Thyroid gland (tissue), 4 donors: ENCODE measurements at places on chromosomes 4 and X. TPM values are rescaled to one million over a fixed set of nuclear protein-coding genes. Genes with fewer than 3 reads are reported as not detected.

The PDGFRA gene
- 86.2 TPM for total RNA-seq

The TMEM31 gene
- not detected for total RNA-seq

The STK32B gene
- total RNA-seq = 6.1 TPM

The ODAPH gene
- total RNA-seq = not detected

The SPANXN4 gene
- total RNA-seq = not detected

The FGD1 gene
- total RNA-seq = 7.1 TPM

The F8A2 gene
- total RNA-seq = not detected

- no peaks in the 10 kb centered on the region for H3K36me3 ChIP-seq
Observed at GRCh38 chr4:78056265-78057129, 626 bp upstream of the FRAS1 start.

GRCh38 chr4:2830632-2831610 lies 12.7 kb upstream of the ADD1 start:
- H3K27me3 ChIP-seq = no peaks in the 10 kb centered on the region
- H3K4me1 ChIP-seq = no peaks in the 10 kb centered on the region
- H3K4me3 ChIP-seq = no peak overlapping the region
- H3K36me3 ChIP-seq = peaks cover 11% of the 10 kb centered on the region
- no peak overlapping the region for H3K27ac ChIP-seq
- peak; percentile 1 for DNase-seq

- no peaks in the 10 kb centered on the region for H3K4me1 ChIP-seq
- no peak overlapping the region for H3K4me3 ChIP-seq
- H3K27me3 ChIP-seq = no peaks in the 10 kb centered on the region
- DNase-seq = no peak
Observed at GRCh38 chr4:136302566-136302965, 1229.7 kb downstream of the PCDH18 start.

DNA sequence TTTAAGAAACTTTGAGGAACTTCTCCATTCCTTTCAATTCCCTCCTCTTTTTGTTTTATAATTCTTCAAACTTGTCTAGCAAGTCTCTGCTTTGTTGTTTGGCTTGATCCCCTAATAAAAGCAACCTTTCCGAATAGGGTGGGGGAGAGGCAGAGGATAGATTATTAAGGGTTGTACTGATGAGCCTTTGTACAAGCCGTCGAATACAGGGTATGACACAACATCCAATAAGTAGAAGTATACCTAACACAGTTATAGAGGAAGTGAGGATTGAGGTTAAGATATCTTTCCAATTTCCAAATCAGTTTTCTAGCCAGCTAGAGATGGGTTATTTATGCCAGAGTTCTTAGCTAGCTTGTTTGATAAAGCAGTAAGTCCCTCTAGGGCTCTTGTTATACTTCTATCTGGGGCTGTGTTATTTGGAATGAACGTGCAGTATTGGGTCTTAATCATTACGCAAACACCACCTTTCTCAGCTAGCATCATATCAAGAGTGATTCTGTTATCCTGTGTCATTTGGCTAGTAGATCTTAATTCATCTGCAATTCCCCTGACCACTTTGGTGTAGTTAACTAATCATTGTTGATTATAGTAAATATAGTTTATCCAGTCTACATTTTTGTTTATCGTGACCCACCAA lies 18.5 kb downstream of the METAP1 start:
- no peak for DNase-seq
- no peaks in the 10 kb centered on the region for H3K36me3 ChIP-seq
- no peak overlapping the region for H3K27ac ChIP-seq
- H3K27me3 ChIP-seq = no peaks in the 10 kb centered on the region
- no peak overlapping the region for H3K4me3 ChIP-seq

DNA sequence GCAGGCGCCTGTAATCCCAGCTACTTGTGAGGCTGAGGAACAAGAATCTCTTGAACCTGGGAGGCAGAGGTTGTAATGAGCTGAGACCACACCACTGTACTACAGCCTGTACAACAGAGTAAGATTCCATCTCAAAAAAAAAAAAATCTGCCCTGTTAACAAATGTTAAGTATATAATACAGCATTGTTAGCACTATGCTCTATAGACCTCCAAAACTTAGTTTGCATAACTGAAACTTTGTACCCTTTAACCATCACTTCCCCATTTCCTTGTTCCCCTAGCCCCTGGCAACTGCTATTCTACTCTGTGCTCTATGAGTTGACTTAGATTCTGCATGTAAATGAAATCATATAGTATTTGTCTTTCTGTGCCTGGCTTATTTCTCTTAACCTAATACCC lies 76.7 kb downstream of the TAB3 start:
- no peaks in the 10 kb centered on the region for H3K4me1 ChIP-seq
- H3K36me3 ChIP-seq = no peaks in the 10 kb centered on the region
- no peak overlapping the region for H3K4me3 ChIP-seq
- no peak for DNase-seq
- H3K27ac ChIP-seq = no peak overlapping the region

GRCh38 chr4:48939785-48940184 lies 33.2 kb upstream of the OCIAD2 start:
- H3K36me3 ChIP-seq = no peaks in the 10 kb centered on the region
- no peaks in the 10 kb centered on the region for H3K27me3 ChIP-seq
- H3K4me1 ChIP-seq = peaks cover 7% of the 10 kb centered on the region
- DNase-seq = peak; percentile 28
- no peak overlapping the region for H3K27ac ChIP-seq

GRCh38 chr4:108717386-108717785 lies 45.5 kb downstream of the ETNPPL start:
- H3K4me1 ChIP-seq = no peaks in the 10 kb centered on the region
- H3K27ac ChIP-seq = no peak overlapping the region
- DNase-seq = no peak
- H3K27me3 ChIP-seq = no peaks in the 10 kb centered on the region
- H3K36me3 ChIP-seq = no peaks in the 10 kb centered on the region

GRCh38 chrX:1444561-1445500 lies 7.9 kb downstream of the ASMTL start:
- H3K4me3 ChIP-seq = no peak overlapping the region
- H3K27ac ChIP-seq = no peak overlapping the region
- no peaks in the 10 kb centered on the region for H3K27me3 ChIP-seq

DNA sequence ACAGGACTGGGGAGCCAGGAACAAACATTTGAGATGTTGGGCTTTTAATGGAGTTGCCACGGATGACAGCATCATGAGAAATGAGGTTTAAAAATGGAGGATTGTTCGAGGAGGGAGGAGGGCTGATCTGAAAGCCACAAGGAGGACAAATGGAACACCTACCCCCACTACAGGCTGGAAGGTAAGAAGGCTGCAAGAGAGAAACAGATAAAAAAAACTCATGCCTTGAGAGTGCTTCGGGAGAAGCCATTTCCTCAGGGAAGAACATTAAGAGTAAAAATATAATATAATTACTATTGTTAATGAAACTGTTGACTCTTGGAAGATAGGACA lies 119.5 kb upstream of the MAP9 start:
- H3K36me3 ChIP-seq = no peaks in the 10 kb centered on the region
- H3K27ac ChIP-seq = no peak overlapping the region
- no peaks in the 10 kb centered on the region for H3K27me3 ChIP-seq
- H3K4me3 ChIP-seq = no peak overlapping the region
- H3K4me1 ChIP-seq = no peaks in the 10 kb centered on the region
- DNase-seq = no peak

- no peaks in the 10 kb centered on the region for H3K27me3 ChIP-seq
- DNase-seq = no peak
- no peak overlapping the region for H3K27ac ChIP-seq
Observed at GRCh38 chr4:53174823-53175222, 191.0 kb downstream of the SCFD2 start.

- peak overlapping the region; percentile 88 for H3K27ac ChIP-seq
- peak; percentile 37 for DNase-seq
- H3K36me3 ChIP-seq = no peaks in the 10 kb centered on the region
- H3K4me3 ChIP-seq = peak overlapping the region; percentile 67
- H3K4me1 ChIP-seq = peaks cover 21% of the 10 kb centered on the region
- H3K27me3 ChIP-seq = no peaks in the 10 kb centered on the region
Observed at GRCh38 chr4:184649971-184650855, 675 bp downstream of the PRIMPOL start.

DNA sequence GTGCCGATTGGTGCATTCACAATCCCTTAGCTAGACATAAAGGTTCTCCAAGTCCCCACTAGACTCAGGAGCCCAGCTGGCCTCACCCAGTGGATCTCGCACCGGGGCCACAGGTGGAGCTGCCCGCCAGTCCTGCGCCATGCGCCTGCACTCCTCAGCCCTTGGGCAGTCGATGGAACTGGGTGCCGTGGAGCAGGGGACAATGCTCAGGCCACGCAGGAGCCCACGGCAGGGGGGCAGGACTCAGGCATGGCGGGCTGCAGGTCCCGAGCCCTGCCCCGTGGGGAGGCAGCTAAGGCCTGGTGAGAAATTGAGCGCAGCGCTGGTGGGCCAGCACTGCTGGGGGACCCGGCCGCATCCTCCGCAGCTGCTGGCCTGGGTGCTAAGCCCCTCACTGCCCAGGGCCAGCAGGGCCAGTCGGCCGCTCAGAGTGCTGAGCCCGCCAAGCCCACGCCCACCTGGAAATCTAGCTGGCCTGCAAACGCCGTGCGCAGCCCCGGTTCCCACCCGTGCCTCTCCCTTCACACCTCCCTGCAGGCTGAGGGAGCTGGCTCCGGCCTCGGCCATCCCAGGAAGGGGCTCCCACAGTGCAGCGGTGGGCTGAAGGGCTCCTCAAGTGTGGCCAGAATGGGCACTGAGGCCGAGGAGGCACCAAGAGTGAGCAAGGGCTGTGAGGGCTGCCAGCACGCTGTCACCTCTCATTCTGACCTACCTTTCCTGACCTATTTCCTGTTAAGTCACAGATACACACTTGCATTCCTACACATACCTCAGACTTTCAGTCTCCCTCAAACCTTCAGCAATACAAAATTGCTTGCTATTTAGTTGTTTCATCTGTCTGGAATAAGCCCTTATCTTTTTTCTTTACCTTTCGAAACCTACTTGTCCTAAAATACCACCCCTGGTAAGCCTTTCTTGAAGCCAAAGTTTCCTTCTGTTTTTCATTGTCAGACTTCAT lies 20.7 kb downstream of the UBE2K start:
- no peak for DNase-seq
- H3K27me3 ChIP-seq = no peaks in the 10 kb centered on the region
- peaks cover 12% of the 10 kb centered on the region for H3K4me1 ChIP-seq
- no peak overlapping the region for H3K4me3 ChIP-seq
- H3K36me3 ChIP-seq = no peaks in the 10 kb centered on the region
- no peak overlapping the region for H3K27ac ChIP-seq

DNA sequence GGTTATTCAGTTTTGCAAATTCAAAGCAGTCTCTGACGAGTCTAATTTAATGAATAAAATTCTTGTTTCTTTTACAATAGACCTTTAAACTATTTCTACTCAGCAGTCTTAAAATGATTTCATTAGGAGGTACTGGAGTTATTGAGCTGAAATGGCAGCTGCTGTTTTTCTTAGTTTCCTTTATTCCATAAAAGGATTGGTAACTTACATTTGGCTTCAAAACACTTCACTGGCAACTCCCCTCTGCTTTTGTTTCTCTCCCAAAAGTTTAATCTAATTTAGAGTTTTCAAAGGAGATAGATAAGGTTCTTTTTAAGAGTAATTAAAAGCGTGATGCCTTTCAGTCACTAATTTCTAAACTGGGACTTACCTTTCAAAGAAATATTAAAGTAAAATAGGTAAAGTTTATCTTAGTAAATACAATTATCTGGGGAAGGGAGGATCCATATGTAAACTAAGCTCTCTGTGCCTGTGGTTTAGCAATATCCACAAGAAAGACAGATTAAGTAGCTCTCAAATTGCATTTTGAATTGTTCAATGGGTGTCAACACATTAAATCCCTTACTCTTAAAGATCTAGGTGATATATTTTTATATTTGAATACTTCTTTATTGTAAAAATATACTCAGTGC lies 17.1 kb upstream of the PCDH10 start:
- no peak for DNase-seq
- H3K4me1 ChIP-seq = no peaks in the 10 kb centered on the region
- H3K27ac ChIP-seq = no peak overlapping the region
- no peaks in the 10 kb centered on the region for H3K27me3 ChIP-seq
- H3K36me3 ChIP-seq = no peaks in the 10 kb centered on the region

DNA sequence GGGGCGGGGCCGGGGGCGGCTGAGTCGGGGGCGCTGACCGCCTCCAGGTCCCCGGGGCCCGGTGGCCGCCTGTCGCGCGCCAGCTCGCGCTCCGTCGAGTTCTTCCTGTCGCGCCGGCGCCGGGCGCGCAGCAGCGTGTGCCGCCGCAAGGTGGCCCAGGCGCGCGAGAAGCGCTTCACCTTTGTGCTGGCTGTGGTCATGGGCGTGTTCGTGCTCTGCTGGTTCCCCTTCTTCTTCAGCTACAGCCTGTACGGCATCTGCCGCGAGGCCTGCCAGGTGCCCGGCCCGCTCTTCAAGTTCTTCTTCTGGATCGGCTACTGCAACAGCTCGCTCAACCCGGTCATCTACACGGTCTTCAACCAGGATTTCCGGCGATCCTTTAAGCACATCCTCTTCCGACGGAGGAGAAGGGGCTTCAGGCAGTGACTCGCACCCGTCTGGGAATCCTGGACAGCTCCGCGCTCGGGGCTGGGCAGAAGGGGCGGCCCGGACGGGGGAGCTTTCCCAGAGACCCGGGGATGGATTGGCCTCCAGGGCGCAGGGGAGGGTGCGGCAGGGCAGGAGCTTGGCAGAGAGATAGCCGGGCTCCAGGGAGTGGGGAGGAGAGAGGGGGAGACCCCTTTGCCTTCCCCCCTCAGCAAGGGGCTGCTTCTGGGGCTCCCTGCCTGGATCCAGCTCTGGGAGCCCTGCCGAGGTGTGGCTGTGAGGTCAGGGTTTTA lies 1.5 kb downstream of the ADRA2C start:
- H3K27me3 ChIP-seq = peaks cover 6% of the 10 kb centered on the region
- H3K36me3 ChIP-seq = no peaks in the 10 kb centered on the region
- no peak overlapping the region for H3K27ac ChIP-seq
- no peak overlapping the region for H3K4me3 ChIP-seq
- H3K4me1 ChIP-seq = peaks cover 3% of the 10 kb centered on the region

DNA sequence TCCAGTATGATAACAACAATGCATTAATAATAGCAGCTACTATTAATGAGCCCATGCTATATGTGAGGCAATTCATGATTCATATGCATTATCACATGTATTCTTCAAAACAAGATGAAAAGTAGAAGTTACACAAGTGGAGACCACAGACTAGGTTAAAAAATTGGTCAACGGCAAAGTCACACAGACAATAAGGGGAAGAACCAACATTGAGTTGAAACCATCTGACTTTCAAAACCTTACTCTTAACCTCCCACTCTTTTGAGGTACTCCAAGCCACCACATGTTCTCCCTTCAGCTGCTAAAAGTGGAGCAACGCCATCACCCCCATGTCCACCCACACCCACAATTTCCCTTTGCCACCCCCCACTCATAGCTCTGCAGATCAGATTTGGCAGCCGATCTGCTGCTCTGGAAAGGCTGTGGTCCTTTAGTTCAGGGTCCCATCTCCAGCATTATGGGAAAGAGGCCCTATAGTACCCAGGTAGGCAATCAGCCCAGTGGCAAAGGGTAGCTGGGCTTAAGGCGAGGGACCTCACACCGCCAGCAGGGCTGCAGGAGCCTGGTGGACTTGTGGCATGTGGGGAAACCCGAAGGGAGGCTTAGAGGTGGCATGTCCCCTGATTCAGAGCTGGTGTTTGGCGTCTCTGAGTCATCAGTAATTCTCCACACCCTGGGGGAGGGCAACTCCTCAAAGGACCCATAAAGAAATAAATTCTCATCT lies 33.5 kb upstream of the CYBB start:
- H3K4me3 ChIP-seq = no peak overlapping the region
- no peaks in the 10 kb centered on the region for H3K36me3 ChIP-seq
- H3K27me3 ChIP-seq = no peaks in the 10 kb centered on the region
- H3K27ac ChIP-seq = no peak overlapping the region
- H3K4me1 ChIP-seq = no peaks in the 10 kb centered on the region
- no peak for DNase-seq

- no peaks in the 10 kb centered on the region for H3K4me1 ChIP-seq
- H3K27ac ChIP-seq = no peak overlapping the region
- no peak overlapping the region for H3K4me3 ChIP-seq
Observed at GRCh38 chr4:135191596-135191995, 990.0 kb upstream of the PABPC4L start.
